ENCODE measurements at places on chromosomes 7 and 10.
A peak's percentile ranks its signal among the peaks of the same experiment; 100 is the strongest.

- DNase-seq, result no peak
These were observed 20.5 kb downstream of the ASNS start for GRCh38 chr7:97851683-97852082.

GRCh38 chr10:92475357-92475868 is 98.5 kb downstream of the IDE start:
- DNase-seq, result no peak

GRCh38 chr10:79316671-79317431 is 30.4 kb upstream of the PPIF start:
- DNase-seq, result no peak

- no peak for DNase-seq
These were observed 647.5 kb upstream of the IGFBP3 start for GRCh38 chr7:46568420-46569132.

GRCh38 chr7:90345595-90346335 is 751 bp upstream of the GTPBP10 start:
- DNase-seq, result no peak

GRCh38 chr10:73905256-73906020 is 5.5 kb upstream of the PLAU start:
- no peak for DNase-seq

DNA sequence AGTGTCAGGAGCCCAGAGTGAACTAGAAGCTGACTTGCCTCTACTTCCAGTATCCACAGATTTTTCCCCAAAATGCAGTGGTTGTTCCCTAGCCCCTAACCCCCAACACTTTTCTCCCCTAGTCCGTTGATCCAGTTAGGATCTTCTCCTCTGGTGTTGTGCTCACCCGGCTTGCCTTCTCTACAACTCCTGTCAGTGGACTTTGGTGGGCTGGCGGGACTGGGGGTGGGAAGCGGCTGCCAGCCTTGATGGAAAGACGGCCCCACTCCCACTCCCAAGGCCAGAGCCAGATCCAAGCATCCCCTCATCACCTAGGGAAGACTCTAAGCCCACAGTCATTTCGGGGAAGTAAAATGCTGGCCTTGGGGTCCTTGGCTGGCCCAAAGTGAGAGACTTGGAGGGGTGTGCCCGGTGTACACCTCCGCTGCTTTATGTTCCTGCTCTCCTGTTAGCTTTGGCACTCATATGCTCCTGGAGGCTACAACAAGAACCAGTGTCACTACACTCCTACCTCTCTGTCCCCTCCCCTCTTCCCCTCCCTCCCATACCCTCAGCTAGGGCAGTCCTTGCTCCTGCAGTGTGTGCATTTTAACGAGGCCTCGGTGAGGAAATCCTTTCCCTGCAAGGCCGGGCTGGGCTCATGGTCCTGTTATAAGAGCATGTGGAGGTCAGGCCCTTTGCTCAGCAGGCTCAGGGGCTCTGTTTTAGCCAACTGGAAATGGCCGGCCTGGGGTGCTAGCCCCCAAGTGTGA is 930 bp upstream of the HOXA10 start:
- no peak for DNase-seq

GRCh38 chr10:122525788-122526187 is 34.8 kb upstream of the DMBT1 start:
- DNase-seq, result no peak

- no peak for DNase-seq
These were observed 33.8 kb downstream of the KCNH2 start for GRCh38 chr7:150944066-150945042.

GRCh38 chr10:7563770-7564169 is 103.0 kb downstream of the ITIH5 start:
- no peak for DNase-seq

- DNase-seq, result no peak
These were observed 202.4 kb downstream of the GLRX3 start for GRCh38 chr10:130338636-130339024.

DNA sequence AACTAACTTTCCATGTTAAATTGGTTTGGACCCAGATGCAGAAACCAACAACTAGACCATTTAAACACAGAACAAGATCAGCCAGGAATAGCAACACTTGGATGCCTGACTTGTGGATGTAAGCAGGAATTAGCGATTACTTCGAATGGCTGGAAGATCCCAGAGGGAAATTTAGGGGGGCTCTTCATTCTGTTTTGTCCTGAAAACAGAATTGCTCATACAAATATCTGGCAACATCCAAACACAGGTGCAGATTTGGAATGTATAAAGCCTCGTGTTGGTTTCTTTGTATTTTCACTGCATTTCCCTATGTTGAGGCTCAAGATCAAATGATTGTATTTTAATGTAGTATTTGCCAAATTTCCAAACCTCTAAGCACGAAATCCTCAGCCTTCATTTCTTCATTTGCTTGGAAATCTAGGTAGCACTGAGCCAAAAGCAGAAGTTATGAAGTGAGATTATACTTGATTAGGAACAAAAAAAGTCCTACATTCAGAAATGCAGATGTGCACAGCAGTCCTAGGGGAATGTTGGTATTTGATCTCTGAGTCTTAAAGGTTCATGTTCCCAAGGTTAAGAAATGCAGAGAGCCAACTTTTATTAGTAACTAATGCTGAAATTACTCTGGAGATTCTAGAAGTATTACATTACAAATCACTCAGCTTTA is 248.7 kb upstream of the TCF7L2 start:
- no peak for DNase-seq

GRCh38 chr10:5811387-5811821 is 1.8 kb downstream of the GDI2 start:
- no peak for DNase-seq

- no peak for DNase-seq
These were observed 602.9 kb upstream of the GHITM start for GRCh38 chr10:83536426-83536825.

DNA sequence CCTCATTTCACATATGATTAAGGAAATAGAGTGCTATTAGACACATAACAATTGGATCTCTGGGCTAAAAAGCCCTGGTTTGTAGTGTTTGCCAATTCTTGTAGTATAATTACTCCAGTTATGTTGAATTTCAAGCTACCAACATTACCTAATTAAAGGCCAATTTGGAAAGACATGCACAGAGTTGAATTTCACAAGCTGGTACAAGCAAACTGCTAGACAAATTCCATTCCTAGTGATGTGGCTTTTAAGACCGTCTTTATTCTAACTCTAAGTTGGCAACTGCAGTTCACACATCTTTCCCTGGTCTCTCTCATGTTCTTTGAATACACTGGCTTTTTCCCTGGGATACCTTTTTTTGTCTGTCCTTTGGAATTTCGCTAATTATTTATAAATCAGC is 384.1 kb upstream of the CNTNAP2 start:
- DNase-seq, result no peak

DNA sequence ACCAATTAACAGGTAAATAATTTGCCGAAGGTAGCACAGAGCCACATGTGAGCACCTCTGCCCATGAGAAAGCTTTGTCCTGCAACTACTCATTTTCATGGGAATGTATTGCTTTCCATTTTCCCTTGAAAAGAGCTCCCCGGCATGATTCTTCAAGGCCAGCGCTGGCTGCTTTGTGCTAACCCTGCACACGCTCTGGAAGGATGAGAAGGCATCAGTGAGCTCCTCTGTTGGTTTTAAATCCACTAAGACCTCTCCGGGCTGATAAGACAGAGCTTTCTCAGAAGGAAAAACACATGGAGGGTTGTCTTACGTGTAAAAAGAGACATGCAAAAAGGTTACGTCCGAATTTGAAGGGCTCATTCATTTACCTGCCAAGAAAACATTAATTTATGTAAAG is 553.9 kb upstream of the MKI67 start:
- DNase-seq, result no peak

GRCh38 chr7:98927125-98927524 is 48.8 kb downstream of the TRRAP start:
- no peak for DNase-seq

DNA sequence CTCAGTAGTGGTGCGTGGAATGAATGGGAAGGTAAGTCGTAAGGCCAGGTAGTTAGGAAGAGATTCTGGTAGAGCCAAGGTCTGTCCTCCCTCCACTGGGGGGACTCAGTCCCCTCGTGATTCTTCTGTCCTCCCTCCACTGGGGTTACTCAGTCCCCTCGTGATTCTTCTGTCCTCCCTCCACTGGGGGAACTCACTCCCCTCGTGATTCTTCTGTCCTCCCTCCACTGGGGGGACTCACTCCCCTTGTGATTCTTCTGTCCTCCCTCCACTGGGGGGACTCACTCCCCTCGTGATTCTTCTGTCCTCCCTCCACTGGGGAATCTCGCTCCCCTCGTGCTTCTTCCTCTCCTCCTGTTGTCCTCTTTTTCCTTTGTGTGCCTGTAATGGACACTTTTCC is 125.1 kb downstream of the CELF2 start:
- DNase-seq, result no peak

GRCh38 chr10:85864868-85865526 is 501.6 kb downstream of the GRID1 start:
- no peak for DNase-seq

DNA sequence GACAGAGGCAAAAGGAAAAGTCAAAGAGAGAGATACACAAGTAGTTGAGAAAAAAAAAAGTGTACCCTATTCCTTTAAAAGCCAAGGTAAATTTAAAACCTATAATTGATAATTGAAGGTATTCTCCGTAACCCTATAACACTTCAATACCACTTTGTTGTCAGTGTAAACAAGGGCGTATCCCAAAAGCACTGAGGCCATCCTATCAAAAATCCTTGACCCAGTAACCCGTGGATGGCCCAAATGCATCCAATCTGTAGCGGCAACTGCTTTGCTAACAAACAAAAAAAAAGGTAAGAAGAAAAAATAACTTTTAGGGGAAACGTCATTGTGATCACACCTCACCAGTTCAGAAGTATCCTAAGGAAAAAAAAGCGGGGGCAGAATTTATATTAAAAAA is 5.1 kb upstream of the NAPEPLD start:
- DNase-seq, result no peak

- DNase-seq, result no peak
These were observed 92.7 kb downstream of the RSU1 start for GRCh38 chr10:16724509-16724908.

DNA sequence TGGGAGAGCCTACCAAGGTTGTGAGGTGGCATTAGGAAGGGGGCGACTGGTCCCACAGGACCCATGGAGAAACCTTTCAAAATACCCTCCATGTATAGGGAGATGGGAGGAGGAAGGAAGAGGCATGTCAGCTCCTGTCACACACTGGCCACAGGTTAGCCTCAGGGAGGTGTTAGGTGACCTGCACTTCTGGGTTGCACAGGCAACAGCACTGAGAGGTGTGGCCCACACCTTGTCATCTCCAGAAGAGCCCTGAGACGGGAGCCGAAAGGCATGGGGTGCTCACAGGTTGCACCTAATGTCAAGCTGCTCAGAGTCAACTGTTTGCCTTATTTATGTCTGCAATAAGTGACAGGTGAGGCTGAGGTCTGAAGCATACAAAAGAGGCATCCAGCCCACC is 14.6 kb upstream of the USP6NL start:
- DNase-seq, result no peak

GRCh38 chr10:30803892-30804322 is 174.4 kb upstream of the LYZL2 start:
- no peak for DNase-seq

DNA sequence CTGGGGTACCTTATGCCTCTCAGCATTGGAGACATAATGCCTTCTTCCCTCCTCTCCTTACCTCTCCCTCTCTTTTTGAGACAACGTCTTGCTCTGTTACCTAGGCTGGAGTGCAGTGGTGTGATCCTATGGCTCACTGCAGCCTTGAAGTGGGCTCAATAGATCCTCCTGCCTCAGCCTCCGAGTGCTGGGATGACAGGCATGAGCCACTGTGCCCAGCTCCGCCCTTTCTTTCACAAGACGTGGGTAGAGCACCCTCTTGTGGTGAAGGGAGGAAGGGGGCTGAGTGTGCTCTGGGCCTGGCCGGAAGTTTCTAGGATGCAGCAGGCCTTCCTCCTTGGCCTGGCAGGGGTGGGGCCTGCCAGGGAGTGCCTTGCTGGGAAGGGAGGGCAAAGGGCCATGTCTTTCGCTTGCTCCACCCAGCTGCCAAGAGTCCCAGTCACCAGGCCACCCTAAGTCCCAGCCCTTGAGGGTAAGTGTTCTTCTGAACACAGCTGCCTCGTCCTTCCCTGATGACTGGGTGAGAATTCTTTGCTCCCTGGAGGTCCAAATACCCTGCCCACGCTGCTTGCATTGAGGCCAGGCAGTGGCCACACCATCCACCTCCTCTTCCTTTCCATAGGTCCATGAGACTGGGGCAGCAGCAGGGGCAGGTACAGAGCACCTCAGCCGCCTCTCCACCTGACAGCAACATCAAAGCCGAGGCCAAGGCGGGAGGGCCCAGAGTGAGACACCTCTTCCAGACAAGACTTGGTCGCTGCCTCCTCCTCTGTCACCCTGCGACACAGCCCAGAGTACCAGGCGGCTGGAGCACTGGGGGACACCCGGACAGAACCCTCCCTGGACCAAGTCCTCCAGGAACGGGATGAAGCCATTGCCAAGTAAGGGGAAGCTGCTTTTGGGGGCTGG is 3.7 kb downstream of the ABHD11 start:
- peak; percentile 77 for DNase-seq

- no peak for DNase-seq
These were observed 16.0 kb upstream of the CCNY start for GRCh38 chr10:35320341-35320740.

DNA sequence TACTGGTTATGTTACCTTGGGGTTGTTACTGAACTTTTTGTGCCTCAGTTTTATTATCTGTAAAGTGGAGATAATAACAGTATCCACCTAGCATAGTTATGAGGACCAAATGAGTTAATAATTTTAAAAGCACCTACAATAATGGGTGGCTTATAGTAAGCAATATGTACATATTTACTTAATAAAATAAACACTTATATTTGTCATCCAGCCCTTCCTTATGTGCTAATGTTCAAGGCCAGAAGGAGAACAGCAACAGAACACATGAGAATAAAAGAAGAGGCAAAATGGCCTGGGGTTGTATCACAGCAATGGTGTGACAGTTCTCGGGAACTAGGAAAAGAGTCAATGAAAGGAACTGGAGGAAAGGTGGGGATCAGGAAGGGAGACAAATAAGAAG is 255.4 kb upstream of the LRGUK start:
- no peak for DNase-seq

- no peak for DNase-seq
These were observed 11.7 kb upstream of the PRDX3 start for GRCh38 chr10:119190353-119190752.

GRCh38 chr7:64618785-64619456 is 47.0 kb upstream of the ZNF107 start:
- DNase-seq, result peak; percentile 25

- DNase-seq, result no peak
These were observed 230.4 kb downstream of the ADK start for GRCh38 chr10:74381291-74381853.

DNA sequence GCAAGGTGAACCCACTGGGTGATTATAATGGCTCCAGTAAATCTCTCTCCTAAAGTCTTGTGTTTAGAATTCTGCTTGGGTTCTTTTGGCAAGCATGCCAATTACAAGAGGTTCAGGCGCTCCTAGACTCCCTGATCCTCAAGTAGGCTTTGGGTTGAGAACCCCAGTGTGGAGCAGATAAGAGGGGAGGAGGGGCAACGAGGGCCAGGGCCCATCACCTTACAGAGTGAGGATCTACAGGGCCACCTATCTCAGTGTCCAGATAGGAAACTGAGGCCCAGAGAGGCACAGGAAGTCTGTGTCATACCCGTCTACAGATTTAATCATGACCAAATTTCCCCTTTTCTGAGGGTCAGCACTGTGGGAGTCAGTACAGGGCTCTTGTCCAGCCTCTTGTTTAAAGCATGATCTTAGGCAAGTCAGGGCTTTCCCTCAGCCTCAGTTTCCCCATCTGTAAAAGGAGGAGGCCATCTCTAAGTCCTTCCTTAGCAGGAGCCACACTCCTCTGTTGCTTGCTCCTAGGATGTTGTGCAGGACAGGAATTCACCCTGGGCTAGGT is 4.4 kb downstream of the TACR2 start:
- no peak for DNase-seq

- DNase-seq, result no peak
These were observed 38.3 kb upstream of the BTBD16 start for GRCh38 chr10:122232769-122233168.
